ENCODE measurements at places on chromosomes 5 and 9.

GRCh38 chr5:28862137-28862859, 1823.9 kb upstream of the CDH9 start:
- DNase-seq, result no peak

DNA sequence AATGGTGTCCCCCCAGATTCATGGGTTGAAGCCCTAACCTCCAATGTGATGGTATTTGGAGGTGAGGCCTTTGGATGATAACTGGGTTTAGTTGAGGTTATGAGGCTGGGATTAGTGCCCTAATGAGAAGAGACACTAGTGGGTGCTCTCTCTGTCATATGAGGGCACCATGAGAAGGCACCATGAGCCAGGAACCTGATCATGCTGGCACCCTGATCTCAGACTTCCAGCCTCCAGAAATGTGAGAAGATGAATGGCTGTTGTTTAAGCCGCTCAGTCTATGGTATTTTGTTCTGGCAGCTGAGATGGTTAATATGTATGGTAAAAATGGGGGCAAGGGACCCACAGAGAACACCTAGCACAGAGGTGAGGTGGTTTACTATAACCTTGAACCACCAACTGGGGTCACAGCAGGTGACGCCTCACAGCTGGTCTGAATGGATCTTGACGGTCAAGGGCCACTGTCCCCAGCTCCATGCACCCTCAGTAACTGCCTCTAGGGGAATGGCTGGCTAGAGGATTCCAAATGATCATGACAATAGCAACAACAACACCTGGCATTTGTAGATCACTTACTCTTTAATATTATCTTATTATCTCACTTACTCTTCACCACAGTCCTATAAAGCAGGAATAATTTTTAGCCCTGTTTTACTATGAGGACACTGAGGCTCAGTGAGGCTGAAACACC, 57.1 kb downstream of the FOXI1 start:
- no peak for DNase-seq

GRCh38 chr5:116953251-116953930, 378.8 kb upstream of the SEMA6A start:
- DNase-seq, result no peak

DNA sequence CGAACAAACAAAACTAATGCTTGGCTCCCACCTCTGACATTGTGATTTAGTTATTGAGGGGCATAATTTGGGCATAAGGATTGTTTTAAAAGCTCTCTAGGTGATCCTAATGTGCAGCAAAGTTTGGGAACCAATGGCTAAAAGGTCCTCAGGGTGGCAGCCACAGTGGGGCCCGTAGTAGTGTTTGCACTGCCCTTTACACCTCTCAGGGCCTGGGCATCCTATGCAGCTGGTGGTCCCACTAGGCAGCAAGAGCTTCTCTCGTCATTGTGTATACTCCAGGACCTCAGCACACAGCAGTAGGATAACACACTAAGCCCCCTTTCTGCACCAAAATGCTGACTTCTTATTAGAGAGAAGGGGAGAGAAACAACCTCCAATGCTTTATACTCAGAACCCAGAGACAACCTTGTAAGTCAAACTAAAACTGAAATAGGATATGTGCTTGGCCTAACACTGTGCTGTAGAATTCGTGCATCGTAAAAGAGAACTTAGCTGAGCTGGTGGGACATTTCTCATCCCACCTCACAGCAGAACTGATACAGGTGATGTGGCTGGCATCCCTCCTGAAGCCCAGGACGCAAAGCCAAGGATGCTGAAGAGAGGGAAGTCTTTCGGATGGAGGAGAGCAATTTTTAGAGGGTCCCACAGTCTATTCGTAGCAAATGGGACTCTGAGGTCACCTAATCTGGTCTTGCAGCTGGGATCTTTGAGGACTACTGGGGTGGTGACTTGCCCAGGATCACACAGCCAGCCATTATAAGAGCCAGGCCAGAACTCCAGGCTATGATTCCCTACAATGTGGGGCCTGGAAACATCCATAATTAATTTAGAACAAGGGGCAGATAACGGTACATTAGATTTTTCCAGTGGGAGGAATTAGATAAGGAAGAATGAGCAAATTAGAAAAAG, 1.2 kb downstream of the GLRX start:
- no peak for DNase-seq

DNA sequence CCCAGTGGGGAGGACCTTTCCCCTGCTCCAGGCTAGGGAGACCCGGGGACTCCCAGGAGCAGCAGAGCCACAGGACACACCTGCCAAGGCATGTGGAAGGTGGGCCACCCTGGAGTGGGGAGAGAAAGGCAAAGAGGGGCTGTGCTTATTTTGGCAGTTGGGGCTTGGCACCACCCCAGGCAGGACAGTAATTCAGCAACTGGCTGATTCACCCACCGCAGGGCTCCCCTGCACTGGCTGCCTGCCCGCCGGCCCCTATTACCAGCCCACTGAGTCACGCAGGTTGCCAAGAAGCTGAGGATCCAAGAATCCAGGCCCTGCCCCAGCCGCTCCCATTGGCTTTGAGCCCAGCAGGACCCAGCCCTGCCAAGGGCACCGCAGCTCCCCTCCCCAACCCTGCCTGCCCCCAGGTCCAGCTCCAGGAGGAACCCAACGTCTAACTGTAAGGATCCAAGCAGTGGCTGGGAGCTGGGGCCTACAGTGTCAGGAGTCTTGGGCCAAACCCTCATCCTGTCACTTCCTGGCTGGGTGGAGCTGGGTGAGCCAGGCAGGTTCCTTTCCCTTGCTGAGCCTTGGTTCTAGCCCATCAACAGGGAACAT, 14.2 kb upstream of the RALGDS start:
- no peak for DNase-seq

- no peak for DNase-seq
Observed at GRCh38 chr9:74330487-74331214, 166.5 kb upstream of the RORB start.

GRCh38 chr5:96324708-96325107, 108.3 kb downstream of the PCSK1 start:
- no peak for DNase-seq

- no peak for DNase-seq
Observed at GRCh38 chr9:135746565-135746964, 44.6 kb downstream of the KCNT1 start.

DNA sequence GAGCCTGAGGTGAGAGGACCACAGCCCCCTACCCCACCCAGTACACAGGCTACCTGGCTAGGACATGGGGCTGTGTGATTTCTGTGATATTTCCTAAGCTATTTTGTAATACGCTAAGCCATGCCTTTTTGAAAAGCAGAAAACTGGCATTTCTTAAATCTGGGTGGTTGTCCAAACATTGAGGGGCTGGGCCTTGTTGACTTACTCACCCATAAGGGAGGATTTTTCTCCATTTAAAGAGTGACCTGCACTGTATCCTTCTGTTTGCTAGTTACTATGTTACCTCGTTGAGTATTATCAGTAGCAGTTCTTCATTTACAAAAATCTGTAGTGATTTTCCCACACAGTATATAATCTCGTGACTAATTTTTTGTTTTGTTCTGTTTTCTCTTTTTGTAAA, 117.5 kb upstream of the OTULINL start:
- DNase-seq, result no peak

GRCh38 chr5:56168066-56168478, 65.1 kb downstream of the ANKRD55 start:
- DNase-seq, result no peak

- DNase-seq, result no peak
Observed at GRCh38 chr9:132973713-132974112, 4.8 kb upstream of the GFI1B start.

GRCh38 chr5:126492939-126493338, 69.7 kb downstream of the GRAMD2B start:
- DNase-seq, result no peak

GRCh38 chr5:163408311-163408923, 29.0 kb upstream of the CCNG1 start:
- no peak for DNase-seq

- no peak for DNase-seq
Observed at GRCh38 chr5:83777856-83778255, 57.2 kb upstream of the HAPLN1 start.

GRCh38 chr9:92709954-92710353, 40.0 kb upstream of the IPPK start:
- no peak for DNase-seq

DNA sequence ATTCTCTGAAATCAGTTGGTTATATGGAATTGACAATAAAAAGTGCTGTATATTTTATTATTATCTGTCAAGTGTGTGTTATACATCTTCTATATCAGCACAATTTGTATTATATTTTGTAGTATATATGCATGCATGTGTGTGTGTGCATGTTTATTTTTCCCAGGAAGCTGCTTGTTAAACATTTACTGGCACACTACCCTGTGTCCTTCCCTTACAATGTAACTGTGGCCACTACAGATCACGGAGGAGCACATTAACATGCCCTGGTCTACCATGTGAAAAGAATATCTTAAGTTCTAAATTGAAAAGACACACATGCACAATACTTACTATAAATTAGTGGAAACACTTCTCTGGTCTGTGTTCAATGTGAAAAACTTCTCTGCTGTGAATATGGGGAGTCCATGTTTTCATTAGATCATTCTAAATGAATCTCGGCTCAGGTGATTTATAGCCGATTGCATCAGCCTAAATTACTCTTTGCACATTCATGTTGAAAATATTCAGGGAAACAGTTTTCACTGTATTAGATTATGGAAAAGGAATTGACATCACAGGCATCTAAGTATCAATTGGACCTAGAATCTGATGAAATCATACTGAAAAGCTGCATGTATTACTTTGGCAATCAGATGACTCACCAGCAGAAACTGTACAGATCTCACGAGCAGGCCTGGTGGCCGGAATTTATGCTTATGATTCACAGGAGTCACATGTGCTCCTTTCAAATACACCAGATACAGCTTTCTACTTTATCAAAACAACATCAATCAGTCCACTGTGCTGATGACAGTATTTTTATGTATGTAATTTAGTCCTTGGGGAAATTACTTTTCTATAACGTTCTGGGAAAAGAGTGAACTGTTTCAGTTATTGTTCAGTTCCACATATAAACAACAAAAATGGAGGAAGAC, 39.4 kb downstream of the LURAP1L start:
- no peak for DNase-seq

- no peak for DNase-seq
Observed at GRCh38 chr9:10548348-10548747, 64.5 kb downstream of the PTPRD start.

GRCh38 chr9:70410368-70410767, 4.1 kb downstream of the KLF9 start:
- no peak for DNase-seq

DNA sequence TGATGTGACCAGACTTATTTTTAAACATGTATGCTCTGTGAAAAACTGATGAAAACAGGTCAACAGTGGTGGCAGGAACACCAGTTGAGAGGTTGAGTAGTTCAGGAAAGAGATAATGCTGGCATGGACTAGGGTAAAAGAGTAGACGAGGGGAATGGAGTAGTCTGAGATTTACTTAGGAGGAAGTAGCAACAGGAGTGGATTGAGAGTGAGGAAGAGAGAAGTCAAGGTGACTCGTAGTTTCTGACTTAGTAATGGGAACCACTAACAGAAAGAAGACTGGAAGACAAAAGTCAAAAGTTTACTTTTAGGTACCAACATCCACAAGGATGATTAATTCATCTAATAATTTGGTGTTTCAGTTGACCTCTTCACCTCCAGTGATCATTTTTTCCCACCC, 3.6 kb downstream of the SRA1 start:
- DNase-seq, result no peak

DNA sequence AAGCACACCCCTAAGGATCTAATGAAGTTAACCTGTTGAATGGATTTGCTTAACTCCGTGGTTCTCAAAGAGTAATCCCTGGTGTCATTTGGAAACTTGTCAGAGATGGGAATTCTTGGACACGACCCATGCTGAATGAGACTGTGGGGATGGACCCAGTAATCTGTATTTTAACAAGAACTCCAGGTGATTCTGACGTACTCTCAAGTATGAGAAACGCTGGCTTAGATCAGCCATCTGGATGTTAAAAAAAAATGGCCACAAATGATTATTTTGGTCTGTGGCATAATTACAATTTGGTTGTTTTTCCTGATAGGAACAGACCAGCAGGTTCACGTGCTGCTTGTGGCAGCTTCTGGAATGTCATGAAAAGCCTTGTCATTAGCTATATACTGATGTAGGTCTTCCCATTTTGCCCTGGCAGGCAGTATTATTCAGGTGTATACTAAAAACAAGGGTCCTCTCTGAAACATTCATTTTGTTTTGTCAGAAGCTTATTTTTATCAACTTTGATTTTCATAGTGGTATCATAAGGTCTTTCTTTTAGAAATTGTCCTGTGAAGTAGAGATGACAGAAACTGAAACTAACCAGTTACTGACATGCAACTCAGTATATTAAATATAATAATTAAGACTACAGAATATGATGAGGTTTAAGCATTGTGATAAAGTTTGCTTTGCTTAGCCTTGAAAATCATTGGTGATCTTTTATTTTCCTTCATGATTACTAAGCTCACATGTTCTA, 15.4 kb downstream of the CPEB4 start:
- DNase-seq, result no peak

DNA sequence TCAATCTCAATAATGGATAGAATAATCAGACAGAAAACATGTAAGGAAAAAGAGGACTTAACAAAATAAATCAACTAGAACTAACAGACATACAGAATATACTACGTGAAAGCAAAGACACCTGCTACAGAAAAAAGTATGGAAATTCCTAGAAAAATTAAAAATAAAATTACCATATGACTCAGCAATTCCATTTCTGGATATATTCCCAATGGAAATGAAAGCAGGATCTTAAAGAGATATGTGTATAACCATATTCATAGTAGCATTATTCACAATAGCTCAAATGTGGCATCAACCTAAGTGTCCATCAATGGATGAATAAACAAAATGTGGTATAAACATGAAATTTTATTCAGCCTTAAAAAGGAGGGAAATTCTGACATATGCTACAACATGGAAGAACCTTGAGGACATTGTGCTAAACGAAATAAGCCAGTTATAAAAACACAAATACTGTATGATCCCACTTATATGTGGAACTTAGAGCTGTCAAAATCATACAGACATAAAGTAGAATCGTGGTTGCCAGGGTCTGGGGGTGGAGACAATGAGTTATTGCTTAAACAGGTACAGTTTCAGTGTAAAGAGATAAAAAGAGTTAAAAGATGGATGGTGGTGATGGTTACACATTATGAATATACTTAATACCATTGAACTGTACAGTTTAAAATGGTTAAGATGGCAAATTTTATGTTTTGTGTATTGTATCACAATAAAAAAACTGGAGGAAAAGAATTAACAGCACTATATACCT, 6.9 kb downstream of the PLAA start:
- no peak for DNase-seq

GRCh38 chr9:30382271-30382670, 2002.2 kb upstream of the ACO1 start:
- no peak for DNase-seq

DNA sequence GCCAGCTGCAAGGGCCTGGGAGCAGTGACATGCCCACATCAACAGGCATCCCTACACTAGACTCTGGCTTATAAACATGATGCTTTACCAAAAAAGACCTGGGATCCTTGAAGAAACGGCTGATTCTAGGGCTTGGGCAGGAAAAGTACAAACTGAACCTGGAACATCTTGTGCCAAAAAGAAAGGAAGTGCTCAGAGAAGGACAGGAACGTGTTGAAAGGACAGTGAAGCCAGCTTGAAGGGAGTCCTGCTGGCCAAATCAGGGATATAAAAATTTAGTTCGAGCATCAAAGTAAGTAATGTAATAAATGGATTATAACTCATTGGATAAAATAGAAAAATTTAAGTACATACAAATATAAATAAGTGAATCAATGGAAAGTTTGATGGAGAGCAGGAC, 58.1 kb downstream of the ALDH7A1 start:
- no peak for DNase-seq
